ENCODE measurements at places on chromosomes 16 and 17.

- DNase-seq = no peak
- H3K27me3 ChIP-seq = no peaks in the 10 kb centered on the region
- no peaks in the 10 kb centered on the region for H3K4me1 ChIP-seq
- no peak overlapping the region for H3K4me3 ChIP-seq
Measured at GRCh38 chr17:12584727-12585126, 81.0 kb upstream of the MYOCD start.

- no peaks in the 10 kb centered on the region for H3K4me1 ChIP-seq
- no peaks in the 10 kb centered on the region for H3K36me3 ChIP-seq
- H3K27me3 ChIP-seq = no peaks in the 10 kb centered on the region
- H3K27ac ChIP-seq = no peak overlapping the region
- no peak overlapping the region for H3K4me3 ChIP-seq
- DNase-seq = no peak
Measured at GRCh38 chr16:23944381-23944780, 108.6 kb downstream of the PRKCB start.

DNA sequence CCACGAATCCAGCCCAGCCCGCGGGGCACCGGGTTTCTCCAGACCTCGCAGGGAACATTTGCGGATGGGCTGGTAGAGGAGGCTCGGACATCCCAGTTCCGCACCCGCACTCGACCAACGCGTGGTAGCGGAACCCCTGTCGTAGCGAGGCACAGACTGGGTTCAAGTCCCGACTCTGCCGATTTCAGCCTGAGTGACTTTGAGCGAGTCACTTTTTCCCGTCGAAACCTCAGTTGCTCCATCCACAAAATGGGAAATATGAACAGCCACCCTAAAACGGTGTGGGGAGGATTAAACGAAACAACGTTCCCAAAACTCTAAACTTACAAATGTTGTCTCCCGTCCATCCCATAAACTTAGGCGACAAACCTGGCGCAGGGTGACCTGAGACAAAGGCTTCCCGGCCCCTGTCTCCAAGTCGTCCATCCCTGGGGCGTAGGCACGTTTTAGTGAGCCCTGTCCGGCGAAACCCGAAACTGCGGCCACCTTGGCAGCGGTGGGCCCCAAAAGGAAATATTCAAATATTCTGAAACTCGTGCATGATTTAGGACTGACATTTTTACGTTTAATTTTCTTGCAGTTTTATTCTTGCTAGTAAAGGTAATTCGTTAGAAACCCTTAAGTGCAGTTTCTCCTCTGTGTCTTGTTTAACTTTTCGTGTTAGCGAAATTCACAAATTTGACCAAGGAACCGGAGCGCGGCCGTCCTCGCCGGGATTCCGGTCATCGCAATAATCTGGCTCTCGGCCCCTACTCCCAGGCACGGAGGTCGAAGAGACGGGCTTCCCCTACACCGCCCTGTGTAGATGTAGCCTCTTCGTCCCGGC is 1.9 kb upstream of the MLLT6 start:
- peaks cover 39% of the 10 kb centered on the region for H3K4me1 ChIP-seq
- DNase-seq = no peak
- H3K27me3 ChIP-seq = no peaks in the 10 kb centered on the region
- peaks cover 2% of the 10 kb centered on the region for H3K36me3 ChIP-seq

DNA sequence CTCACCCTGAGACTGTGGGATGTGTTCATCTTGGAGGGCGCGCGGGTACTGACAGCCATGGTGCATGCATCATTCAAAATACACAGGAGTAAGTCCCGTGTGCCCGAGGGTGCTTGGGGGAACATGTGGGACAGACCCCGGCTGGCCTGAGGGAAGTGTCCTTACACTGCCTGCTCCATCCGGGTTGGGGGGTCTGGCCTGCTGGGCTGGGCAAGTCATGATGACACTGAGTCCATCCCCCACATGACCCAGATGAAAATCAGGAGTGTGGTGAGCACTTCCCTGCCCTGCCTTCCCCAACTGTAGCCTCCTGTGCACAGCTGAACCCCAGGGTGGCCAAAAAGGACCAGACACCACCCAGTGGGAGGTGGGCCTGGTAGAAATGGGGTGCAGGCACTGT is 10.8 kb downstream of the TBC1D26 start:
- no peaks in the 10 kb centered on the region for H3K4me1 ChIP-seq
- DNase-seq = no peak
- no peaks in the 10 kb centered on the region for H3K27me3 ChIP-seq
- no peak overlapping the region for H3K4me3 ChIP-seq
- H3K27ac ChIP-seq = no peak overlapping the region

DNA sequence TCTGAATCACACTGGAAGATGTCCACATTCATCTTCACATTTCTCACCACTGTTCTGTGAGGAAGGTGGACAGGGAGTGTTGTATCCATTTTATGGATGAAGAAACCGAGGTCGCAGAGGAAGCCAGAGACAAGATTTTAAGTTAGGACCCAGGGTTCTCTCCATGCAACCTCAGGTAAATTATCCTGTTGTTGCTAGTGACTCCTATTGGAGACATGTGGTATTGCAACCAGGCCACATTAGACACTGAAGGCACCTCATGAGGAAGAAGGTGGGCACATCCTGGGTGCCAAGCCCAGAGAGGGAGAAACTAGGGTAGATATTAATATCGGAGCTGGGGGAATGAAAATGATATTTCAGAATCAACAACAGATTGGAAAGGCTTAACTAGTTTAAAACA is 8.5 kb upstream of the WNT9B start:
- H3K36me3 ChIP-seq = no peaks in the 10 kb centered on the region
- H3K27ac ChIP-seq = no peak overlapping the region
- no peaks in the 10 kb centered on the region for H3K27me3 ChIP-seq
- H3K4me3 ChIP-seq = no peak overlapping the region
- H3K4me1 ChIP-seq = no peaks in the 10 kb centered on the region
